T follicular helper cell (primary cell): ENCODE measurements at places on chromosomes 3 and 15.

- peak; percentile 5 for DNase-seq
Observed at GRCh38 chr3:48187579-48188265, 495 bp downstream of the CDC25A start.

DNA sequence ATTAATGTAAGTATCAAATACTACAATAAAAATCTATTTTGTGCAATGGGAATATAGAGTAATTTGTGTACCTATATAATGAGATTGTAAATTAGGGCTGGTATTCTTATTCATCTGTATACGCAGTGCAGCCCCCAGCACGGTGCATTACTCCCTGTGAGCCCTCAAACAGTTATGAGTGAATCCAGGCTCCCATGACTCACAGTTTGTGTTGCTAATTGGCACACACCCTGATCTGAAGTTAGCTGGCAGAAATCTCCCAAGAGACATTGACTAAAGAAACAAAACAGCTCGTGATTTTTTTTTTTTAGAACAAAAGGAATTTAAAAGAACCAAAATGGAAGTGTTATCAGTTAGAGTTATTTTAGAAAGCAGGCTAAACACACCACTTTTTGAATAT, 15.7 kb downstream of the GK5 start:
- DNase-seq: no peak

DNA sequence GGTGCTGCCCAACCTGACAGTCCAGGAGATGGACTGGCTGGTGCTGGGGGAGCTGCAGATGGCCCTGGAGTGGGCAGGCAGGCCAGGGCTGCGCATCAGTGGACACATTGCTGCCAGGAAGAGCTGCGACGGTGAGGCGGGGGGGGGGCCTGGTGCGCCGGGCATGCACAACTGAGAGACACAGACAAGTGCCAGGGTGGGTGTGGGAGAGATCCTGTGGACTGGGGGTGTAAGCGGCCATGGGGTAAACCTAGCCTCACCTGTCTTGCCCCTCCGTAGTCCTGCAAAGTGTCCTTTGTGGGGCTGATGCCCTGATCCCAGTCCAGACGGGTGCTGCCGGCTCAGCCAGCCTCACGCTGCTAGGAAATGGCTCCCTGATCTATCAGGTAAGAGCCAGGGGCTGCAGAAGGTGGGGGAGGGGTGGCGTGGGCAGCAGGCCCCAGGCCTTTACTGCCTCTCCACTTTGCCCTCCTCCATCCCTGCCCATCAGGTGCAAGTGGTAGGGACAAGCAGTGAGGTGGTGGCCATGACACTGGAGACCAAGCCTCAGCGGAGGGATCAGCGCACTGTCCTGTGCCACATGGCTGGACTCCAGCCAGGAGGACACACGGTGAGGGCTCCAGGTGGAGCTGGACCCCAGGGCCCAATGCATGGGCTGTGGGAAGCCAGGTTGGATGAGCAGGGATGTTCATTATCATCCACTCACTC, 3.3 kb downstream of the CHRD start:
- no peak for DNase-seq

- no peak for DNase-seq
Observed at GRCh38 chr15:80184554-80184953, 31.8 kb downstream of the FAH start.

GRCh38 chr3:14231145-14231990, 52.8 kb downstream of the LSM3 start:
- DNase-seq: no peak

- DNase-seq: no peak
Observed at GRCh38 chr15:101004500-101004899, 85.3 kb downstream of the LRRK1 start.

GRCh38 chr3:143676021-143676420, 172.2 kb downstream of the SLC9A9 start:
- no peak for DNase-seq

DNA sequence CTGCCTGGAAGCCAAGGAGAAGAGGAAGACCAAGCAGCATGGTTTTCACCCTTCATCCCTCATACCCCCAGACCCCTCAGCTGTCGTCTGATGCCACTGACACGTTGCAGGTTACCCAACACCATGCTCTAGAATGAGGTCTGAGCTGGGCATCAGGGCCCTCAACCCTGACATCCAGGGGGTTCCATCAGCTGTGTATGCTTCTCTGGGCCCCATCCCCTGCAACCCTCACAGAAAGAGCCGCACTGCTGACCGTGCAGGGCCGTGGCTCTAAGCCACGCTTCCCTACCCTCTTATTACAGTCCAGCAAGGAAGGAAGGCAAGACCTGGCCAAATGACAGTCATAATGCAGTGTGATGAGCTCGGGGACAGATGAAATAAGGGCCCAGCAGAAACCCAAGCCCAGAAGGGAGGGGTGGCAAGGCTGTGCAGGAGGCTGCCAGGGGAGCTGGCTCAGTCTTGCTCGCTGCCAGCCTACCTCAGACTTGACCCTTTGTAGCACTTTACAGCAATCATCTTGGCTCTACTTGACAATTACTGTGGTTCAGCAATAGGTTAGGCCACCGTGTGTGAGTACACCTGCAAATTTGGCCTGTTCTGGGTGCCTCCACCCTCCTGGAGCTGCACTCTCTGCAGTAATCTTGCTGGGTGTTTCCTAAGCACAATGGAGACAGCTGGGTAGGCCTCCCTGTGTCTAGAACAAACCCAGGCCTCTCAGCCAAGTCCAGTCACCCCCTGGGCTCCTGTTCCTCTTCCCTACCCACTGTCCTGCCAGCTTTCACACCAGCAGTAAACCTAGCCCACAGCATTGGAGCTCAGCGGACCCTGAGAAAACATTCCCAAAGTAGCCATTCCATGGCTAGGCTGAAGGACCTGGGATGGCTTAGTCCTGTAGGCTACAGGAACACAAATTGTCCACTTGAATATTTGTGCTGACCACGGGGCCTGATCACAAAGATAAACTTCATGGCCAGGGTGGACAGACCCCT, 115.3 kb upstream of the NEO1 start:
- no peak for DNase-seq

GRCh38 chr3:72318504-72319193, 529.6 kb downstream of the SHQ1 start:
- DNase-seq: no peak
